BE2C (cell line): ENCODE measurements at places on chromosomes 5 and 9.

DNA sequence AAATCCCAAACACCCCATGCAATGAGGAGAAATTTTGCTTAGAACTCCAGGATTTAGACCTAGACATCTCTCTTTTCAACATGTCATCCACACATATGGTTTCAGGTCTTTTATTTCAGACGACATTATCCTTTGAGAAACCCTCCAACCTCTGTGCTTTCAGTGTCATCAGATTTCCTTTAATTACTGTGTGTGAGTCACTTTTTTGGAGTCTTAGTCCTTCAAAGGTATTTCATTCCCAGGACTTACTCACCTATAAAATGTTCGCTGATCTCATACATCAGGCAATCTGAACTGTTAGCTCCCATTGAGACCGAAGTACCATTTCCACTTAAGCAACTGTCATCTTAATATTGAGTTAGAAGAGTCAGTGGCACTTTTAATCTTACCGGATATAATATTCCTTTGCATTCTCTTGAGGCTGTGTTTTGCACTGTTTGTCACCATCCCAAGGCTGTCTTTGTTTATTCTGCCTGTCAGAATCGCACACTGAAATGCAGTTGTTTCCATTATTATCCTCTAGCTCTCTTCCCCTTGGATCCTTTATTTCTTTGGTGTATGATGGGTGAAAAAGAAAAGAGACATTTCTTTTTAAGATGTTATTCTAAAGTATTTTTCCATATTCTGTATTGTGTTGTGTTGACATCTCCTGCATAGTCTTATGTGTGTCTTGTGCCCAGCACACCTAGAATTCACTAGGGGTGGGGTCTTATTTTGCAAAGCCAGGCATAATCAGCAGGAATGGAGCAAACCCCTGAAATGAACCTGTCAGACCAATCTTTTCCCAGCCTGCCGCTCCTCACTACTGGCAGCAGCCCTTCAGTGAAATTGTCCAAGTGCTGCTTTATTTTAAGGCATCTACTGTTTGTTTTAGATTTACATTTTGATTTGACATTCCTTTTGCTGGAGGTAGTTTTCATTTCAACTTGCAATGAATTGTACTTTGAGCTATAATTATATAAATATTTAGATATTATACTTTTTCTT lies 155.4 kb downstream of the PAM start:
- DNase-seq, result no peak

DNA sequence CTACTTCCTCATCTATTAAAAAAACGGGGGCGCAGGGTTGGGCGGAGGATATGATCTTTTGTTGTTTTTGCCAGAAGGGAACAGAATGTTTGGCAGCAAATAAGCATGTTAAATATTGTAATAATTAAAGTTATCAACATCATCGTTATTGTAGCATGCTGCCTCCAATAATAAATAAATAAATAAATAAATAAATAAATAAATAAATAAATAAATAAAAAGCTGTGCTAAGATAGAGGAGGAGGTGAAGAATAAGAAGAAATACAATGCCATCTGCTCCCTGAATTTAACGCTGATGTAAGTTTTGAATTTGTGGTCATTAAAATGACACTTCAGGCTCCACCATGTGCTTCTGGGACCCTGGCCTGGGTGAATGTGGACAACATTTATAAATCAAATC lies 508.0 kb upstream of the TNC start:
- no peak for DNase-seq

- no peak for DNase-seq
These were observed 57.7 kb downstream of the MAPKAP1 start for GRCh38 chr9:125649315-125649714.

DNA sequence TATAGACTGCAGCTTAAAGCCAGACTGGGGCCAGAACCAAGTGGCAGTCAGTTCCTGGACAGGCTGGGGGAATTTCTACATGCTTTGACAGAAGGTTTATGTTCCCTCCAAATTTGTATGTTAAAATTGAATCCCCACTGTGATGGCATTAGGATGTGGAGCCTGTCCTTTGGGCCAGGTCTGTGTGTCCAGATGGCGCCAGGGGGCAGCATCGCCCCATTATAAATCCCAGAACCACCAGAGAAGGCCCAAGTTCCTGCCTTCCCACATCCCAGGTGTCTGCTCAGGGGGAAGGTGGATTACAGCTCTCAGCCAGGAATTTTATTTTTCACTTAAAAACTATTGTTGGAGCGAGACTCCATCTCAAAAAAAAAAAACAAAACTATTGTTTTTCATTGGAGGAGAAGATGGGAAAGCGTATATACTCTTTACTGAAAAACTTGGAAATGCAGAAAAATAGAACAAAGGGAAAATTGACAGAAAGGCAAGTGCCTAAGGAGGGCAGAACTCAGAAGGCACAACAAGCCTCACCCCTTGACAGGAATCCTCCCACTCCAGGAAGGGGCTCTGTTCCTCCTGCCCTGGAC lies 5.0 kb downstream of the IL3 start:
- DNase-seq, result peak; percentile 82
